GM13976 (cell line): ENCODE measurements at places on chromosomes 5 and 9.

GRCh38 chr5:59791617-59792016 lies 101.9 kb downstream of the PDE4D start:
- DNase-seq = no peak

DNA sequence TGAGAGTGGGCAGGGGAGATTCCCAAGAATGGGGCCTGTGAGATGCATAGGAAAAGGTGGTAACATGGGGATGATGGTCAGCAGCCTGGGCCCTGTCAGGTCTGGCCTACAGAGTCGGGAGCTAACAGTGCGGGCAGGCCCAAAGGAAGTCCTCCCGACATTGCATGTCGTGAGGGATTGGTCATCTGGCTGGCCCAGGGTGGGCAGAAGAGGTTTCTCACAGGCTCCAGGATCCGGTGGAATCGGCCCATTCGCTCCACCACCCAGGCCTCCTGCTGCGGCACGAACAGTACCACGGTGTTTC lies 514 bp downstream of the STOML2 start:
- DNase-seq = no peak

- no peak for DNase-seq
Observed at GRCh38 chr5:35781181-35781790, 75.4 kb upstream of the IL7R start.

- DNase-seq = no peak
Observed at GRCh38 chr5:179152941-179153340, 92.8 kb downstream of the ZNF354C start.

DNA sequence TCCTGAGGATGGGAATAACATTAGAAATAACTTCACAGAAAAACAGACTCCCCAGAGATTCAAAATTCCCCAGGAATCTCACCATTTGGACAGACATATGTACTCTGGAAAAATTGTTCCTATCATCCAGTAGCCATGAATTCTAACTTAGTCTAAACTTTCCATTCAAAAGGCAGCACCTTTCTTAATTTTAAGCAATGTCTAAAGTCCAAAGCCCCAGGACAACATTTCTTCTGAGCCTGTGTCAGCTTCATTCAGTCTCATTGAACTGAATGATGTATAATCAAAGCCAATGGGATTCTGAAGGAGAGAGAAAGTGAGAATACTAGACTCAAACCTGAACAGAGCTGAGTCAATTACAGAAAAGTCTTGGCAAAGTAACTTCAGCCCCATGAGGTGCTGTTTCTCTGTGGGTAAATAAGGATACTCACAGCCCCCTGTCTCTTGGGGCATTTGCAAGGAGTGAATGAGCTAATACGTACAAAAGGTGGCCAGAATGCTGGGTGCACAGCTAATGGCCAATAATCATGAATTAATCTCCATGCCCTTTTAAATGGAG lies 140.6 kb downstream of the SEMA5A start:
- no peak for DNase-seq

DNA sequence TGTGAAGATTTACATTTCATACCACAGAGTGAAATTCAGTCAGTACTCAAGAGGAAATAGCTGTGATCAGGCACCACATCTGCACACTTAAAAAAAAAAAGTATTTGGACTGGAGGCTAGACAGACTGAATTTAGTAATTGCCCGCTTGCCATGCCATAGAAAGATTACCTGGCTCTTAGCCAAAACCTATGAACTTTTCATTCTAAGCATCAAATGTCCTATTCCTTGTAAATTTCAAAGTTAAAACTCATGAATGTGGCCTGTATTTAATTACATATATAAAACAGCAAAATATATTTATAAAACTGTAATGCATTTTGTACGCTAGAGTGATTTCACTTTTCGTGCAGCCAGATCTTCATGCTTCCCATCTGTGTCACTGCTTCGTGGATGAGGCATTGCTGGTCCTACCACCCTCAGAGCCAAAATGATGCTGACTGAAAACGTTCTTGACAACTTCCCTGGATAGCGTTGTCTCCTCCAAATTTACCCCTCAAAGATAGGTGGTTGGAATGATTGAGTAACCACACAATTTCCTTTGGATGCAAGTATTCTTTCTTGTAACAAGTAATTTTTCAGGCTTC lies 447.9 kb upstream of the SGCD start:
- DNase-seq = no peak

- DNase-seq = peak; percentile 66
Observed at GRCh38 chr5:98769210-98769958, 4.1 kb upstream of the RGMB start.

DNA sequence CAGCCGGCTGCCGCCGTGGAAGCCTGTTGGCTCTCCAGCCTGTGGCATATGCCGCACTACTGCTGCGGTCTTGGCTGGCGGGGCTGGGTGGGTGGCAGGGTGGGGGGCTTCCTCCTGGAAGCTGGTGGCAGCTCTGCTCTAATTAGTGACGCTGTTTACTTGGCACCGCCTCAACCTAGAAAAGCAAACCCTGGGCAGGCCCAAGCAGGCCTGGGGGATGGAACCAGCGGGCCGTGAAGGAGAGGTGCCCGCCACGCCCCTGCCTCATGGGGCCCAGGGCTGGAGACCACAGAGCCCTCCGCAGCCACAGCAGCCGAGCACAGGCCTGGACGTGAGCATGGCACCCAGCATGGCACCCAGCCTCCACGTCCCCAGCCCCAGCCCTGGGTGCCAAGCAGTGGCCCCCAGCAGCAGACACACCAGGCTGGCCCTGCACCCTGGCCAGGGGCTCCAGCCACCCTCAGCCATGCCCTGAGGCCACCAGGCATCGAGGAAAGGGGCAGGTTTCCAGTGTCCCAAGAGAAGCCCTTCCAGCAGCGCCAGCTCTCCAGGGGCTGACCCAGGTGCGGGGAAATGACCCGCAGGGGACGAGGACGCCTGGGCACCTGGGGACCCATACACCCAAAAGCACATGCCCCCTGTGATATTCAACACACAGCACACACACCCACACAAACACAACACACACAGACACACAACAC lies 5.4 kb upstream of the CCDC187 start:
- no peak for DNase-seq

DNA sequence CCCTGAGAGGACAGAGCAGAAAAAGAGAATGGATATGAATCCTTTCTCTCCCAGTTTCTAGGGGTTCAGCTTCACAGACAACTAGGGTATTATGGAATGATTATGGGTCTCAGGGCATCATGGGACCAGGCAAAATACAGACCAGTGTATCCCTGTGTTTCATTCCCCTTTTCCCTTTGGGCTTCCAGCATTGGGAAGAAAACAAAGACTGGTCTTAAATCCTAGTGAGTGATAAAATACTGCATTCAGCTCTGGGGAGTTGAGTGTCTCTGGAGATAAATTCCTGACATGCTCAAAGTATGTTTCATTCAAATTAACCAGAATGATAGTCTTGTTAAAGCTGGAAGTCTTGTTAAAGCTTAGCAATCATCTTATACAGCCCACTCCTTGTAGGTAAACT lies 2.4 kb upstream of the POU4F3 start:
- DNase-seq = no peak

- DNase-seq = no peak
Observed at GRCh38 chr5:65728218-65728617, 6.2 kb downstream of the NLN start.

GRCh38 chr5:175248416-175248905 lies 195.5 kb downstream of the DRD1 start:
- no peak for DNase-seq

DNA sequence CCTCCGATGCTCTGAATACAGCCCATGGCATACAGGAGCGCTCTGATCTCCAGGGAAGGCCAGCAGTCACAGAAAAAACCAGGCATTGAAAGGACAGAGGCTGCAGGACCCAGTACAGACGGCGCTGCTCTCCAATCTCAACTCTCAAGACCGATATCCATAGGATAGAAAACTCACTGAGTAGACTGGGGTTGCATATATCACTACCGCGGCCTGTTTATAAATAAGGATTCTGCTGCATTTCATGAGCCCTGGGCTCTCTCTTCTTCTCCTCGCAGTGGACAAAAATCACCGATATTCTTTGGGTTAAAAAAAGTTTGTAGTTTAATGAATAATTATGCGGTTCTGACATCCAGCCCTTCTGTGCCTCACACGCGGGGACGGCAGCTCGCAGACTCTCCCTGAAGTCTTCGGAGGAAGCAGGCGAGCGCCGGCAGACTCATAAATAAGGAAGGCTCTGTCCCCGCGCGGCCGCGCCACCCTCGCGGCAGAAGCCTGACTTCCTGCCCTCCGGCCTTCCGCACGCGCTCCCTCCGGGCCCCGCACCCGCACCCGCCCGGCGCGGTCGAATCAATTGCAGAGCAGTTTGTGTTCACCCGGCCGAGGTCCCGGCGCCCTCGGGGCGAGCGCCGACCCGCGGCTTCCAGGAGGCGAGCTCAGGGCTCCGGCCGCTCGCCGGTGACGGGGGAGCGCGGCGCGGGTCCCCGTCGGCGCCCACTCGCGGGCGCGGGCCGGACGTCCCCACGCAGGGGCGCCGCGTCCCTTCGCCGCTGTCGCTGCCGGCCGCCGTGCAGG lies at the start of gene FAM78A:
Gene FAM78A, minus strand, starts transcription at position 417 of the 795 bp plus-strand sequence. Its CDS starts 331 bp downstream, at position 86.
- peak; percentile 65 for DNase-seq

GRCh38 chr9:28053096-28053777 lies 480.0 kb upstream of the C9orf72 start:
- no peak for DNase-seq

GRCh38 chr9:24095246-24095645 lies 269.2 kb upstream of the ELAVL2 start:
- no peak for DNase-seq

DNA sequence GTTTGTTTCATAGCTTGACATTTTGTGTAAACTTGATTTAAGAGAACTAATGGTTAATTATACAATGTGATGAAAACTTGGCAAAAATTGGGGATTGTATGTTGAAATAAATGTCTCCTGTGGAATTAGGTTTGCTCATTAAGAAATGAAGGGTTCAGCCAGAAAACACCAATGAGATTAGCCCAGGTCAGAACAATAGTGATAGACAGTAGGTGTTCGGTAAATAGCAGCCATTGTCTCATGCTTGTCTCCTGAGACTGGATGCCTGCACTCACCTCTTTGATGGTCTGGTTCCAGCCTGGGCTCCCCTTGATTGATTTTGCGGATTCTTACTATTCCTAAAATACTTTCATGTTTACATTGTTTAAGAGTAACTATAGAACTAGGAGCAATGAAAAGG lies 135.5 kb downstream of the FBN2 start:
- no peak for DNase-seq

- no peak for DNase-seq
Observed at GRCh38 chr5:61472172-61472958, 140.3 kb downstream of the ZSWIM6 start.

GRCh38 chr5:1385395-1386273 lies 40.7 kb upstream of the CLPTM1L start:
- peak; percentile 94 for DNase-seq

- DNase-seq = no peak
Observed at GRCh38 chr5:111493031-111493430, 19.3 kb downstream of the STARD4 start.

DNA sequence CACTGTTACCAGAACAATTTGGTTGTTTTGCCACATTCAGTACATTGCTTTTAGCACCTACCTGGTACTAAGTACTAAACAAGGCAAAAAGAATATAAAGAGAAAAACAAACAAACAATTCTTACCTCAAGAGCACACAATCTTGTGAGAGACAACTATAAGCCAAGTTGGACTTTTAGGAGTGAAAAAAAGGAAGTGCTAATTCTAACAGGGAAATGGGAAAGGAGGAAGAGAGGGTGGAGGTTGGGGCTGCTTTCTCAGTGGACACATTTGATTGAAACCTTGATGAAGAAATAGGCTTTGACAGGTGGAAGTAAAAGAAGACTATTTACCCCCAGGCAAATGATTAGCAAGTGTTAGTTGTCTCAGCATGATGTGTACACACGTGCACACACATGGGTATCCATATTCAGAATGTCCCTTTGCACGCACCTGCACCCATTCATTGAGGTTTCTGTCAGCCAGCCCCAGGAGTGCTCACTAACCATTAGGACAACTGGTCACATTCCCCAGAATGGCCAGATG lies 302.6 kb downstream of the ACTL7B start:
- no peak for DNase-seq

DNA sequence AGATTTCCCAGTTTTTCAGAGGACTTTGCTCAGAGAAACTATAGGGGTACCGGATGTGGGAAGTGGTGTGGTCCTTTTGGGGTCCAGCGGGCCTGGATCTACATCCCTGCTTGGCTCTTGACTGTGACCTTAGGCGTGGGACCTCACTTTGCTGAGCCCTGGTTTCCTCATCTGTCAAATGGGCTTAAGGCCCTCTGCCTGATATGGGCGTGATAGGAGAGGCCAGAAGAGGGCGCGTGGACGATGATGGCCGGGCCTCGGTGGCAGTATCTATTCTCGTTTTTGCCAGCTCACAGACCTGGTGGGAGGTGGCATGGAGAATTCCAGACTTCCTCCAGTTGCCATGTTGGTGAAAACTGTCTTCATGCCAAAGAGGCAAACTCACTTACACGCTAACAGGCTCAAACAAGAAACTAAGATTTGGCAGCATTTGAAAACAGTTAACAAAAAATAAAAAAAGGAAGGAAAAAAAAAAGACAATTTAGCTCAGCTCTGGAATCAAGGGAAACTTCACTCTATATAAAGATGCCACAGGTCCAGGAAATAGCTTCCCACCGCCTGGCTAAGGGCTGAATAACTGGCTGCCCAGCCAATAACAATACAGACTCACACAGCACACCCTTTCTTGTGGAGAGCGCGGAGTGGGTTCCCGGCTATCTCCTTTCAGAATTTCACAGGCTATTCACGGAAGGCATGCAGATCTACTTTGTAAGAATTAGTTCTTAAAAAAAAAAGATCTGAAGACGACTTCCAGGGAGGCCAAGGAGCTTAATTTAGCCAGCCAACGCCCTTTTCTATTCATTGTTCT lies 1.7 kb downstream of the SH3PXD2B start:
- DNase-seq = no peak

GRCh38 chr5:145189746-145190145 lies 645.4 kb downstream of the PRELID2 start:
- no peak for DNase-seq

- no peak for DNase-seq
Observed at GRCh38 chr5:149940077-149940574, 4.5 kb downstream of the PDE6A start.

- no peak for DNase-seq
Observed at GRCh38 chr9:135068776-135069415, 18.6 kb upstream of the OLFM1 start.

DNA sequence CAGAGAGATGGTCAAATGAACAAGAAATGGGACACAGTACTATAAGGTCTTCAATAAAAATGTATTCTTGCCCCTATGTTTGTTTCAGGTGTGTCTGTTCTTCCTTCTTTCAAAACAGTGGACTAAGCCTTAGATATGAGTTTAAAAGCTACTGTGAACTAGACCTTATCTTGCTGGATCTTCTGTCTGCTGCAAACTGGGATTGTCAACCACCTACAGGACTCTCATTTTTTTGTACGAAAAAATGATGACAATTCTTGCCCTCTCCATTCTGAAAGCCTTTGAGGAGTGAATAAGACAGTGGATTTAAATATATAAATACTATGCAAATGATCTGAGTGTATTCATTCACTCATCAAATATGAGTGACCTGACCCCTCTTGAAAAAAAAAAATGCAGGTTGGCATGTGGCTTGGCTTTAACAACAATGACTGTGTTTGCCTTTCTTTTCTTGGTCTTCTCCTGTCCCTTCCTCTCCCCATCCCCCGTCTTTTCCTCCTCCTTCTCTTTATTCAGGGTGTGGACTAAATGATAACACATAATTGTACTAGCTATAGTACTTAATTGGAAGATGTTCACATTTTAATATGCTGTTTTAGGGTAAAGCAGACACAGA lies 235.5 kb upstream of the TRIM32 start:
- no peak for DNase-seq
